ENCODE measurements at places on chromosomes 6 and 20.
A peak's percentile ranks its signal among the peaks of the same experiment; 100 is the strongest.

GRCh38 chr6:85129881-85130280, 320.0 kb upstream of the NT5E start:
- no peak for DNase-seq

- no peak for DNase-seq
Observed at GRCh38 chr6:4614637-4615036, 161.6 kb upstream of the CDYL start.

DNA sequence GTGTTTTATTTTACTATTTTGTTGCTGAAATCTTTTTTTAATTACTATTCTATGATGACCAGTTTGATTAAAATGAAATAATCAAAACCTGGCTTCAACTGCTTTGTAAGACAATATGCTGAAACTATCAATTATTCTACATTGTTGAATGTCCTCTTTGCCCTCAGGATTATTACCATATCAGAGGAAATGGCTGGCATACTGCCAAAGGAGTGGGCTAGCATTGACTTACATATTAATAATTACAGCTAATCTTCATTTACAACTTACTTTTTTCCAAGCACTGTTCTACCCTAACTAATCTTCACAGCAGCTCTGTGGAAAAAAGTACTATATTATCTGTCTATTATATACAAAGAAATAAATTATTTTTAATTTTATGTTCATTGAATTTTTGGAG, 560.5 kb downstream of the BCKDHB start:
- no peak for DNase-seq

DNA sequence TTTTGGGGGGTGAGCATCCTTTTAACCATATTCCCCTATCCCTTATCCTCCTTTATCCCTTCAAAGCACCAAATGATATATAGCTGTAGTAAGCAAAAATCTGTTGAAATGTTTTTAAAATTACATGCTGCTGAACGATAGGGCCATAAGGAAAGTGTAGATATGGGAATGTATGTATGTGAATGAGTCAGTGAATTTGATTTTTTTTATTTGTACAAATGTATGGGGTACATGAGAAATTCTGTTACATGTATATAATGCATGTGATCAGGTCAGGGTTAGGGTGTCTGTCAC, 327.2 kb downstream of the ZFAND3 start:
- no peak for DNase-seq

DNA sequence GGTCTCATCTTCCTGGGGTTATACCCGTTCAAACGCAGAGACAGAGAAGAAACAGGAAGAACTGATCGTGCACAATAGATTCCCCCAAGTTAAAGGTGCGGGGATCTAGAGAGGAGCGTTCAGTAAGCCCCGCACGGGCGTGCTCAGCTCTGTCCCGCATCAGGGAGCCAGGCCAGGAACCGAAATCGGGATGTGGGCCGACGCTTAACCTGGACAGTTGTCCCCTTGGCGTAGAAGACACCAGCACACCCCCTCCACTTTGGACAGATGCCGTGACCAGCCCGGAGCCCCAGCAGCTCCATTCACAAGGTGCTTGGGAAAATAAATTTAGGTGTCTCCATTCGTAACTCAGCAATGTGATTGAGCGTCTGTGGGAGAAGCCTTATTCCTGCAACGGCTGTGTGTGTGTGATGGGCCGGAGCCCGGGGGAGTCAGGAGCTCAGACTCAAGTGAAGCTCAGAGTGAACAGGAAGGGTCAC, 24.0 kb upstream of the GATA5 start:
- DNase-seq = no peak

- no peak for DNase-seq
Observed at GRCh38 chr20:57716901-57717300, 7.1 kb upstream of the PMEPA1 start.

DNA sequence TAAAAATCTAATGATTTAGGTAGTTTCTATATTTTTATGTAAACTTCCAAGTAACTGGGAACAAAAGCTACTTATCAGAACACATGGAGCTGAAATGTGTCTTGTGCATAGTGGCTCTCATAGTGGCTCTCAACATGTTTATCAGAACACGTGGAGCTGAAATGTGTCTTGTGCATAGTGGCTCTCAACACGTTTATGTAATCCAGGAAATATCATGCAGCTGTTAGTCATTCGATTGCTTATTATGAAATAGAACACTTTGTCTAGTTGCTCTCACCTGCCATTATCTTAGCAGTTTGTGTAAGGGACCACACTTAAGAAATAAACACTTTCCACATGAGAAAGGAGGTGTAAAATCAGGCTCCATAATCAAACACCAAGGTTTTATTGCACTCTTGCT, 119.2 kb upstream of the ASCC3 start:
- no peak for DNase-seq

GRCh38 chr20:20184706-20185105, 132.4 kb downstream of the CFAP61 start:
- no peak for DNase-seq

DNA sequence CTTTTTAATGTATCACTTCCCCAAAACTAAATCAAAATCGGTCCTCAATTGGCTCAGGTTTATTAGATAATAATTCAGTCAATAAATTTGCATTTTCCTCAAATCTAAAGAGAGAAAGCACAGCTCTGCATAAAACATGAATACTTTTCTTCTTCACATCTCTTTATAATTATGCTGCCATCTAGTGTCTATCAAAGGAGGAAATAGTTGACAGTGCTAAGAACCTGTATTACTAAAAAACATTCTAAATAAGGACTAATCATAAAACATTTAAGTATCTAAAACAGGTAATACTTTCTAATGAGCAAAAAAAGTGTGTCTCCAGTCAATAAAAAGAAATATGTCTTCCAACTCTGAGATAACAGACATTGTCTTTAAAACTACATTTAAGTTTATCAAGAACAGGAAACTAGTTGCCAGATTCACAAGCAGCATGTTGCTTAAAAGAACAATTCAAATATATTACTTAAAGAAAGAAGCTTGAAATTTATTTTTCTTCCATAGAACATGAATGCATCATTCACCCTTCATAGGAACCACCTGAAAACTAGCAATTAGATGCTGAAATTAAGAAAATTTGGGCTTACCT, 56.5 kb upstream of the DST start:
- peak; percentile 52 for DNase-seq

DNA sequence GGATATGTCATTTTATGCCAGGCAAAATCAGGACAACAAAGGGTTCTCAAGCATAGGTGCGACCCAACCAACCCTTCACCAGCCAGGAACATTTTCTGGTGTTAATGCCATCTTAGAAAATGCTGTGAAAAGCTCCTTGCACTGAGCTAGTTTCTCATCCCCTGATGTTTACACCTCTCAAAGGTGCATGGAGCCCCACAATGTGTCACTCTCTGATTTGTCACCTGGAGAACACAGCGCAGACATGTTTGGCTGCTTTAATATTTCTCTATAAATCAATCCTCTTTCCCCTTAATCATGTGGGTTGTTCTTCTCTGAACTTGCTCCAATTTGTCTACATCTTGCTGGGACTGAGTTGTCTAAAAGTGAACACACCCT, 244.3 kb downstream of the TSHZ2 start:
- no peak for DNase-seq

DNA sequence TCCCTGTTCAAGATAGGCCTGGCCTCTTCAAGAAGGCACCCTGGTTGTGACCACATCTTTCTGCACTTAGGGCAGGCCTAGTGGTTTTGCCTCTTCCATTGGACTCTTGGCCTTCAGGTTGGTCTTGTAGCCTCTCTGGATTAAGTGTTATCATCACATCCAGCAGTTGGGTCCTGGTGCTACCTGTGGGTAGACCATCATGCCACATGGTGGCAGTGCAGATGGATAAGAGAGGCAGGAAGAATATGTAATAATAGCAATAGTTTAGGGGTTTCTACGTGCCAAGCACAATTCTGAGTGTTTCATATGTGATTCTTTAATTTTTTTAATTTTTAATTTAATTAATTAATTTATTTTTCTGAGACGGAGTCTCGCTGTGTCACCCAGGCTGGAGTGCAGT, 28.5 kb upstream of the SNRPB2 start:
- no peak for DNase-seq

- DNase-seq = peak; percentile 48
Observed at GRCh38 chr20:14963262-14963663, 625.9 kb upstream of the FLRT3 start.

DNA sequence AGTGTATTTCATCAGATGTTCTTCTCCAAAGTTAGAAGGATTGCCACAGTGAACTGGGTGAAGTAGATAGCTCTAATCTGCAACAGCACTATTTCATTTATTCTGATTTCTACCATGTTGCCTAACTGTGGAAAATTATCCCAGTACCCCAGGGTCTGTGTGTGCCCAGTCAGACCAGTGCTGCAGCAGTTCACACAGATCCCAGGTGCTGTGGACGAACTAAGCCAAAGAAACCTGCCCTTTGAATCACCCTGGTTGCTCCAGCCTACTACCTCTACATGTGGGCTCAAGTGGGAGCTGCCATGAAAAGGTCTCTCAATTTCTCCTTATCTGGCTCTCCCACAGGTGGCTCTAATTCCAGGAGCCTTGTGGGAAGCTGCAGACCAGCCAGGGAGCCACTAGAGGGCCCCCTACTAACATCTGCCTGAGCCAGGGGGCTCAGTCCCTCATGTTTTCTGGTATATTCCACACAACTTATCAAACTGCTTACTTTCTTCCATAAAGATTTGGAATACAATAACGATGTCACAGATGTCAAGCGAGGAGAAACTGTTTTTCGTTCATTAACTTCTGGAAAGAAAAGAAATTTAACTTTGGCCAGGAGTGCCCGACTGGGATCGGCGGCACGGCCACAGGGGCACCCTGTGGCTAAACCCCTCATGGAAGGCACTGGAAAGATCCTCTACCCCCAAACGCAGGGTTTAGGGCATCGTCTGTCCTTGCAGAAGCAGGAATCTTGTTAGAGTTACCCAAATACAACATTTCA, 31.6 kb upstream of the LY86 start:
- peak; percentile 39 for DNase-seq

DNA sequence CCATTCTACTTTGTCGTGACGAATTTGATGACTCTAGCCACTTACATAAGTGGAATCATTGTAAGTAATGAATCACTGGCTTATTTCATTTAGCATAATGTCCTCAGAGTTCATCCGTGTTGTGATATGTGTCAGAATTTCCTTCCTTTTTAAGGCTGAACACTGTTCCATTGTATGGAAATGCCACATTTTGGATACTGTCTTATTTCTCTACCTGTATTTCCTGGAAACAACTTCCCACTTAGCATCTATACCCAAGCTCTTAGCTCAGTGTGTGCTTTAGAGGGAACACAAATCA, 28.8 kb upstream of the GGTLC1 start:
- DNase-seq = no peak

DNA sequence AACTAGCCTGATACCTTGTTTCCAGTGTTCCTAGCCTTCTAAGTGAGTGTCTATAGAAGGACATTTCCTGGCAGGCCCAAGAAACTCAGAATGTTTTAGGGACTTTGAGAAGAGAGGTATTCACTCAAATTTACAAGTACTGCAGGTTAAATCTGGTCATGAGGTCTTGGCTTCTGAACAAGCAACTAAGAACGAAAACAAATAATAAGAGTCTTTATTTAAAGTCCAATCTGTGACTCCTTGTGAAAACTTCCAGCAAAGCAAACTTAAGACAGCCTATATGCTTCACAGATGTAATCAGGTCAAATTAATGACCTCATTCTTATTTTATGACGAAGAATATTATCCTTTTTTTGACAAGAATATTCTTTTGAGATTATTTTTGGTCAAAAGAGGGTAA, 79.4 kb upstream of the PRSS16 start:
- no peak for DNase-seq

- no peak for DNase-seq
Observed at GRCh38 chr20:45893831-45894230, 2.7 kb downstream of the CTSA start.

- no peak for DNase-seq
Observed at GRCh38 chr6:108690326-108691049, 129.8 kb downstream of the FOXO3 start.

DNA sequence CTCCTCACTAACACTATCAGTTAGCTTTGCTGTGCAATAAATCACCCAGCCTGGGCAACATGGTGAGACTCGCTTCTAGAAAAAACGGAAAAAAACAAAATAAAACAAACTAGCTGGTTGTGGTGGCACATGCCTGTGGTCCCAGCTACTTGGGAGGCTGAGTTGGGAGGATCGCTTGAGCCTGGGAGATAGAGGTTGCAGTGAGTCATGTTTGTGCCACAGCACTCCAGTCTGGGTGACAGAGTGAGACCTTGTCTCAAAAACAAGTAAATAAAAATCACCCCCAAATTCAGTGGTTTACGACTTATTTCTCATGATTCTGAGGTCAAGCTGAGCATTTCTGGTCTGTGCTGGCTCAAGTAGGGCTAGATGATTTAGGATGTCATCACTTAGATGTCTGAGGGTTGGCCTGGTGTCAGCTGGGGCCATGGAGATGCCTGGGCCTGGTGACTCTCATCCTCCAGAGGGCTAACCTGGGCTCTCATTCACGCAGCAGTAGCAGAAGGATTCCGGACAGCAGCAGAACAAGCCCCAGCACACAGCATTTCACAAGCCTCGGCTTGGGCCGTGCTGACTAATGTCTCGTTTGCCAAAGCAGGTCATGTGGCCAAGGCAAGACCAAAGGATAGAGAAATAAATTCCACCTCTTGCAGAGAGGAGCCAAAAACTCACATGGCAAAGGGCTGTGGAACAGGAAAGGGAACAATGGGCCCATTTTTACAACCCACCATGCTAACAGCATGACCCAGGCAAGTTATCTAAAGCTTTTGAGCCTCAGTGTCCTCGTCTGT, 32.5 kb downstream of the MGME1 start:
- DNase-seq = no peak

- DNase-seq = no peak
Observed at GRCh38 chr6:10401632-10402223, 13.1 kb downstream of the TFAP2A start.

- DNase-seq = no peak
Observed at GRCh38 chr6:33627876-33628275, 6.8 kb downstream of the ITPR3 start.

DNA sequence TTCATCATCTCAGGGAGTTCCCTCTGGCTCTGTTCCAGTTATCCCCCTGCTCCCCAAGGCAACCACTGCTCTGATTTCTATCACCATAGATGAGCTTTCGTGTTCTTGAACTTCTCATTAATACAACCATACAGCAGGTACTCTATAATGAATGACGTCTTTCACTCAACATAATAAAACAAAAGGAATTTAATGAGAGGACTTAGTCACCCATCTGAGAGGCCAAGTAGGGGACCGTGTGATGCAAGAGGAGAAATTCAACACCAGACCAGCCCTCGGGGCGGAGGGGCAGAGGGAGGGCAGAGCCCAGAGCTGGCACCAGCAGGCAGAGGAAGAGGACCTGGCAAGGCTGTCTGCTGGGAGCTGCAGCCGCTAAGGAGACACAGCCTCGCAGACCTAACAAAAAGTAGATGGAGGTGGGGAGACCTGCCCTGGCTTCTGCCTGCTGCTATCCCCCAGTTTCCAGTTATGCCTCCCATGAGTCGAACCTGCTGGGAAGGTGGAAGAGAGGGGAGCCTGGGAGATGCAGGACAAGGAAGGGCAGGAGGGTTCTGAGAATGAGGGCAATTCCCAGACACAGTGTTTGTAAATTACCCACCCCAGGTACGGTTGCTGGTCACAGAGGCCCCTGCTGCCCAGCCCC, 13.8 kb downstream of the CCN5 start:
- peak; percentile 99 for DNase-seq

All from Caki2 (cell line).